ENCODE measurements at places on chromosomes 3 and 15. TPM values are rescaled to one million over a fixed set of nuclear protein-coding genes. Genes with fewer than 3 reads are reported as not detected.

DNA sequence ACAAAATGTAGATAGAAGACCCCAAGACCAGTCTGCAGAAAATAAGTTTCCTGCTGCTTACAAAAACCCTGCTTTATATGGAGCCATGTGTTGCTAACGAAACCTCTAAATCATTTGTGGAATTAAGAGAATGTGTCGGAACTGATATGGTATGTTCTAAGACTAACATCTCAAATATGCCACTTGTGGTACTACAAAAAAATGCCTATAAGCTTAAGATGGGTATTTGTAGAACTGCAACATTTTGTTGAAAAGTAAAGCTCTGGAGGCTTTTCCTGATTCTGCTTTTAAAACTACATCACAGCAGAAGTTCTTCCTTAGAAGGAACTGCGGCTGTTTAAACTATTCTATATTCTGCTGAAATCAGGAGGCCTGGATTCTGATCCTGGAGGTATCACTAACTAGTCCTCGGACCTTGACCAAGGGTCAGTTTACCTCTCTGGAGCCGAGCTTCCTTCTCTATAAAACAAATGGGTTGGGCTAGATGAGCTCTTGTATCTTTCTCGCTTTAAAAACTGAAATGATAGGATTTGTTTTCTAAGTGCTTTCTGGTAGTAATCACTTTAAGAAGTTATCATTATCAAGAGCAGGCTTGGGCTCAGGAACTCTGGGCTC lies 74.9 kb downstream of the RAD18 start:
- DNase-seq: no peak

DNA sequence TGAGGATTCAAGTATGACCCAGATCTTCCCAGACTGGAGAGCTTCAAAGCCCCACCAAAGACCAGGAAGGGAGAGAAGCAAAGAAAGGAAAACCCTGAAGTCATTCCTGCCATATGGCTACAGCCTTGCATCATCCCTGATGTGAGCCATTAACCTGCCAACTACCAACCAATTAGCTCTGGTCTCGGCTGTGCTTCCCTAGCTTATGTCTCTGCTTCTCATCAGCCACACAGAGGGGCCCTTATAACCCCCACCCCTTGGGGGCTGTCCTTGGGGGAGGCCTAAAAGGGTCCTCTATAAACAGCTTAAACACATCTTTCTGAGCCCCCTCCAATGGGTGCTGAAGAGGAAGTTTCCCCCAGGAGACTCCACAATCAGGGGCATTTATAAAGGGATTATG lies 52.8 kb downstream of the NOX5 start:
- no peak for DNase-seq

Gene ADGRG7
- not detected for total RNA-seq

Gene MRPL3
- 63.5 TPM for total RNA-seq

- DNase-seq: peak; percentile 93
Measured at GRCh38 chr3:49021813-49022687, at the start of gene NDUFAF3. TSS of gene NDUFAF3 (plus strand) at chr3:49022121. CDS start at chr3:49022145, 24 bp downstream.

- no peak for DNase-seq
Measured at GRCh38 chr3:177553579-177553978, 356.3 kb upstream of the TBL1XR1 start.

GRCh38 chr3:94171954-94172353 lies 109.1 kb downstream of the NSUN3 start:
- DNase-seq: no peak
